Breast epithelium (tissue), 4 donors: ENCODE measurements at places on chromosomes 5 and 9. TPM values are rescaled to one million over a fixed set of nuclear protein-coding genes. Genes with fewer than 3 reads are reported as not detected.

The ZNF366 gene
- 2.6 TPM for total RNA-seq

The SLC1A3 gene
- 29.8 TPM for total RNA-seq

The SIL1 gene
- total RNA-seq, result 63.9 TPM

The LIX1 gene
- total RNA-seq, result 0.15 TPM

The ZNF883 gene
- 4.6 TPM for total RNA-seq
